ENCODE measurements at places on chromosomes 5 and 9.
A peak's percentile ranks its signal among the peaks of the same experiment; 100 is the strongest.

DNA sequence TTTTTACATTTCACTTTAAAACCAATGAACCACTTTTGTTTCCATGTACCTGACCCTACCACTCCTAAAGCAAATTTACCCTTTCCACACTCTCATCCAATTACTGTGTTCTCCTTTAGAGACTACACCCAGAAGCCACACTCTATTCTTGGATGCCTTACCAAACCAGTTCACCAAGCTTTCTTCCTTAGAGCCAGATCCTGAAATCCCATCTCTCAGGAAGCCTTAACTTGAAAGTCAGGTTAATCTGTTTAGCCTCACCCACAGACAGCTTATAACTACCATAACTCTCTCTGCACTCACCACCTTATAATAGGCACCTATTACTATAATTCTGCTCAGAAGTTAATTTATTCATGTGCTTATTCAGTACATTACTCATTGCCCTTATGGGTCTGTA lies 4.3 kb downstream of the CSNK1A1 start:
- no peak for DNase-seq

GRCh38 chr9:136849038-136849959 lies at the start of gene PHPT1:
Gene PHPT1, plus strand, starts transcription at chr9:136849409. Its CDS starts 22 bp downstream, at chr9:136849431.
- DNase-seq = peak; percentile 96

DNA sequence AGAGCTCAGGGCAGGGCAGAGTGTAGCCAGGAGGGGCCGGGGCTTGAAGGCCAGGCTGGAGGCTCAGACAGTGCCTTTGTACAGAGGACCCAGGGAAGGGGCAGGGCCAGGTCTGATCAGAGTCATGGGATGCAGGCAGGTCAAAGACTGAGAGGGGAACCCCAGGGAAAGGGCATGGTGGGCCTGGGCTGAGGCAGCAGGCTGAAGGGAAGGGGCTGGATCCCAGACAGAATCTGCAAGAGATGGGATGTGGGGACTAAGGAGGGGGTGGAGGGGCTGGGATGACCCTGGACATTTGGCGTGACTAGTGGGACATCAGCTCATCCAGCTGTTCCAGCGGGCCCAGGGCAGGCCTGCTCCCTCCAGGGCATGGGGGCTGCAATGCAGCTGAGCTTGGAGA lies 15.5 kb upstream of the MRNIP start:
- DNase-seq = no peak

GRCh38 chr9:130490981-130491380 lies 46.2 kb downstream of the ASS1 start:
- DNase-seq = no peak

GRCh38 chr5:53928641-53929040 lies 368.2 kb downstream of the NDUFS4 start:
- DNase-seq = no peak

DNA sequence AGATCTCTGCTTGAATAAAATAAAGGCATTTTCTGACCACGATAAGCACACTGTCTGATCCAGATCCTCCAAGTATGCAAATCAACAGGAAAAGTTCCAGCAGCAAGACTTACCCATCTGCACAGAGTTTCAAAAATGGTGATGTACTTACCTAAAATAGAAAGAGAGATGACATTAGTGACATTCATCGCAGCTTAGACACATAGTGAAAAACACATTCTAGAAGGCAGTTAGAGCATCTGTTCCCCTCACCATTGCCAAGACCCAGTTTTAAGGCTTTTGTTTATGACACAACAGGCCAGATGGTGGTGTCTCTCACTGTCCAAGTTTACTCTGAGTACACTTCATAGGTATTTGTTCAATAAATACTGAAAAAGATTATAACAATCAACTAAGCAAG lies 207.7 kb downstream of the PDE4D start:
- no peak for DNase-seq

- DNase-seq = no peak
Measured at GRCh38 chr5:57348376-57349140, 134.1 kb downstream of the ACTBL2 start.

DNA sequence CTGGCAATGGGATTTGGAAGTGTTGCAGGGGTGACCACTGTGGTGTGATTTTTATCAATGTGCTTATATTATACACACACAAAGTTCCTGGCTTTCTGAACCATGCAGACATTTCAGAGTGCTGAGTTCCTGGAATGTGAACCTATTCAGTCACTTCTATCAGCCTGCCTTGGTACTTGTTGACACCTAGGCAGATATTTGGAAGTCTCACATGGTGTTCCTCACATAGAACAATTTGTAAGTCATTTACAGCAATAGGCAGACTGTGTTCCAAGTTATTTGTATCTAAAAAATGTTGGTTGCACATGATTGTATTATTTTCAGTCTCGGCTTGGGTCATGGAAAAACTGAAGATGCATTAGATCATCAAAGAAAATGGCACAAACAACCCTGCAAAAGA lies 182.2 kb downstream of the SREK1 start:
- DNase-seq = no peak

- DNase-seq = no peak
Measured at GRCh38 chr5:113112435-113112834, 135.8 kb downstream of the DCP2 start.

DNA sequence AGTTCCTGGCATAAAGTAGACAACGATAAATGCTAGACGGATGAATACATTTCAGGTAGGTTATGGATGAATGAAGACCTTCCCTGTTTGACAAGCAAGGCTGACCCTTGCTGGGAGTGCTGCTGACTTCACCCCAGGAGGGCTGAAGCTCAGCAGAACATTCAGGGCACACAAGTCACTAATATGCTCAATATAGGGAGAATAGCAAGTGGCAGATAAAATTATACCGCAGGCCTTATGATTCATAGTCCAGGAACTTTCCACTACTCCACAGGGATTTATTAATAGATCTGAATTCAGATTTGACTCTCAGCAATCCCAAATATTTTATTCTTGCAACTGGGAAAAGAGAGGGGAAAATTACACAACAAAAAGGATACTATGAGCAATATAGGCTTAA lies 38.2 kb upstream of the GRAMD2B start:
- DNase-seq = no peak

DNA sequence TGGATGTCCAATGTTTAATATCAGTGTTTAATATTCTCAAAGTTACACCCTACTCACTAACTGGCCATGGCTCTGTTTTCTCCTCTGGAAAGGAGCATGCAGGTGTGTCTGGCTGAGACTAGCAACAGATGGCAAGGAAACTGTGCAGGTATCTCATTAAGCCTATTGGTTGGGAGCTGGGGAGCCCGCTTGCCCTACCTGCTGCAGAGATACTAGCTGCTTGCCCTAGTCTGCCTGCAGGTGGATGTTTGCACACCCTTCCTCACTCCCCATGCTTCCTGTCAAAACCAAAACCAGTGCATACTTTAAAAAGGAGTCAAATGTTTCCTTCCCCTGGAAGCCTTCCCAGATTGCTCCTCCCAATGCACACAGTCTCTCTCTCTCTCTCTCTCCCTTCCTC lies 228.3 kb upstream of the RASEF start:
- DNase-seq = no peak

DNA sequence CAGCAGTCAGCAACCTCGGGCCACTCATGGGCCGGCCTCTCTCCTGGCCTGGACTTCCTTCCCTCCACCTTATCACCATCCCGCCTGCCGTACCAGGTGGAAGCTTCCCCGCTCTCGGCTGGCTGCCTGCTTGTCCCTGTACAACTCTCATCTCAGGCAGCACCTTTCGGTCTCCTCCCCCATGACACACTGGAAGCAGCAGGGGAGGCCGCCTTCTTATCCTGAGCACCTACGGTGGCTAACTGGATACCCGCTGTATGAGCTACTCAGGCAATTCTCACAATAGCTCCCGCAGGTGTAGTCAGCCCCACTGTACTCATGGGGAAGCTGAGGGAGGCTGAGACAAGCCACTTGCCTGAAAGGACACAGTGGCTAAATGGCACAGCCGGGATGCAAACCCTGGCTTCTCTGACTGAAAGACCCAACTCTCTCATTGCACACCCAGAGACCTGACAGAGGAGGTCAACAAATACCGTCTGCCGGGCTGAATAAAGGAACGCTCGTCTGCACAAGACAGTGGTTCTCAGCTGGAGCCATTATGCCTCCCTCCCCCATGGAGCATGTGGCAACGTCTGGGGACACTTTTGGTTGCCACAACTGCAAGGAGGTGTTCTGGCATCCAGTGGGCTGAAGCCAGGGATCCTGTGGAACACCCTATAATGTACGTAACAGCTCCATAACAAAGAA lies 9.6 kb downstream of the STK10 start:
- no peak for DNase-seq

DNA sequence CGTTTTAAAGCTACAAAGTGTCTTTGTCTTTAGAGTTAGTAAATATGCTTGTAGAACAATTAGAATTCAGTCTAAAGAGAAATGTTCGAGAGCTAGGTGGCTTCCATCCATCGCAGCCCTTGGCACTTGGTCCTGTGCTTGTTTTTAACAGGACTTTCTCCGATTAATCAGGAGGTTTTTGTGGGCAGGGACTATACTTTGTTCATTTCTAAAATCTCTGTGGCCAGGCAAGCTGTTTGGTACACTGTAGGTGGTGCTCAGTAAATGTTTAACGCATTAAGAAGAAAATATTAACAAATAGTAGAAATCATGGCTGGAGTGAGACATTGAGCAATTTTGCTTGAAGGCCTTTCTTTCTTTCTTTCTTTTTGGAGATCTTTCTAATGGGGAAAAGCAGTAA lies 20.8 kb downstream of the AGXT2 start:
- no peak for DNase-seq

DNA sequence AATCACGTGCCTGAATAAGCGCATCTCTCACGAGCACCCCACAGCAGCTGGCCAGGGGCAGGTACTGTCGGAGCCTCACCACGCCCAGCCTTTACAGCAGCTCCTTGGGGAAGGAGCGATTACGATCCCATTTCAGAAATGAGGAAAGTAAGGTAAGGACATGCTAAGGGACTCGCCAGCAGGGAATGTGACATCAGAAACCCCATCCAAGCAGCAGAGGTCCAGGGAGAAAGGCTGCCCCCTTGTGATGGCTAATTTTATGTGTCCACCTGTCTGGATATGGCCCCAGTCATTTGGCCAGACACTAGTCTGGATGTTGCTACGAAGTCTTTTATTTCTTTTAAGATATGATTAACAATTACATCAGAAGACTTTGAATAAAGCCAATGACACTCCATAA lies 77.3 kb downstream of the UBE2QL1 start:
- no peak for DNase-seq
